ENCODE measurements at places on chromosomes 3 and 15.

DNA sequence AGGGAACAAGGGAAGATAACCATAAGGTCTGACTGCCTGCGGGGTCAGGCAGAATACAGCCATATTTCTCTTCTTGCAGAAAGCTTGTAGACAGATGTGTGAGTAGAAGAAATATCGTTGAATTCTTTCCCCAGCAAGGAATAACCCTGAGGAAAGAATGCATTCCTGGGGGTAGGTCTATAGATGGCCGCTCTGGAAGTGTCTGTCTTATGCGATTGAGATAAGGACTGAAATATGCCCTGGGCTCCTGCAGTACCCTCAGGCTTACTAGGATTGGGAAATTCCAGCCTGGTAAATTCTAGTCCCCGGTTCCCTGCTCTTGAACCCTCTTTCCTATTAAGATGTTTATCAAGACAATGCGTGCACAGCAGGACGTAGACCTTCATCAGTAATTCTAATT is 15.8 kb upstream of the SST start:
- no peak for DNase-seq

GRCh38 chr15:100777821-100778220 is 101.8 kb upstream of the ALDH1A3 start:
- DNase-seq = no peak

GRCh38 chr15:48427960-48428547 is 96.8 kb downstream of the DUT start:
- DNase-seq = no peak

DNA sequence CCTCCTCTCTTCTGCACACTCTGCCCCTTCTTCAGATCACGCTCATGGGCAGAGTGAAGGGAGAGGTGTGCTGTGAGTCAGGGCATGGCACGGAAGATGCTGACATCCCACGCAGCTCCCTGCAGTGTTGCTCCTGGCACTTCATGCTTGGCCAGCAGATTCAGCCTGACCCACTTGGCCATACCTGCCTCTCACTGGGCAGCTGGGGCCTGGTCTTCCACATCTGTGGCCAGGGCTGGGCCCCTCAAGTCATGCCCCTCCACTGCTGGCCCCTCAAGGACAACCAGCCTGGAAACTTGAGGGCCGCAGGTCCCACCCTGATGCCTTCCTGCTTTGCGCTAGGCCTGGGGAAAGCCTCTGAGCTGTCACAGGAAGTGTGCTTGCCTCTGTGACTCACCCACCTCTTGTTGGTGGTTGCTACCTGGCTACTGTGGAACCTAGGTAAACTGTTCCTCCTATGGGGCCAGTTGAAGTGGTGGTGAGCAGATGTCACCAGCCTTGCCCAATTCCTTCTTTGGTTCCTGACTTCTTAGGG is 48.7 kb downstream of the BSN start:
- DNase-seq = peak; percentile 27

DNA sequence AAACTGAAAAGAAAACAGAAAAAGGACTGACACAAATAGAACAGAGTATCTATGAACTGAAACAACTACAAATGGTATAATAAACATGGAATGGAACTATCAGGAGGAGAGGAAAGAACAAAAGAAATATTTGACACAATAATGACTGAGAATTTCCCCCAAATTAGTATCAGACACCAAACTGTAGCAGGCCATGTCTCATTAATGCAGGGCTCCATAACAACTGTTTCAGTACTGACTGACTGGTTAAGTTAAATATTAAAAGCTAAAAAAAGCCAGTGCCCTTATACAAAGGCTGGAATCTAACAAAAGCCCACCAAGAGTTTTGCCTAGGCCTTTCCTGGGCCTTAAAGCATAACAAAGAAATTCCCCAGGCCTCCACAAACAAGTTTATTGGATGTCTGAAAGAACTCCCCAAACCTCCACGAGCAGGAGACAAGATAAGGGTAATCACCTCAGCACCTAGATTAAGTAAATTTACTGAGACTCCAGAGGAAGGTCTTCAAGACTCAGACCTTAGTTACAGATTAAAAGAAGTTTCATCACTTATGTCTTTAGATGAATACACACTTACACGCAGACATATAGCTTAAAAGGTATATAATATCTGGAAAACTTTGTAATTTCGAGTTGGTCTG is 45.7 kb downstream of the KPNA1 start:
- DNase-seq = no peak

DNA sequence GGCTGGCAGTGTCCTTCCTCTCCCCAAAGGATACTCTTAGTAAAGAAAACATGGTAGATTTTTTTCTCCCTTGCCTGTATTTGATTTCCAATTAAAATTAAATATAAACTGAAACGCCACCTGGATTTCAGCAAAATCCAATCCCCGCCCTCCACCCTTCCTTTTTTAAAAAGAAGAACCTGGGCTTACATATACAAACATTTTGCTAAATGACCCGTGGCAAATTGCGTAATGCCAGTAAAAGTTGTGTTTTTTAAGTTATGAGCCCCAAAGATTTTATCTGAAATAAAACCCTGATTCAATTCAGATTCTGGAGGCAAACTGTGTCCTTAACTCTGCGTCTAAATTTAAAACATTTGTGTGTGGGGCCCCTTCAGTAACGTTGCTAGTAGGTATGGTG is 403.0 kb downstream of the FOXP1 start:
- no peak for DNase-seq

DNA sequence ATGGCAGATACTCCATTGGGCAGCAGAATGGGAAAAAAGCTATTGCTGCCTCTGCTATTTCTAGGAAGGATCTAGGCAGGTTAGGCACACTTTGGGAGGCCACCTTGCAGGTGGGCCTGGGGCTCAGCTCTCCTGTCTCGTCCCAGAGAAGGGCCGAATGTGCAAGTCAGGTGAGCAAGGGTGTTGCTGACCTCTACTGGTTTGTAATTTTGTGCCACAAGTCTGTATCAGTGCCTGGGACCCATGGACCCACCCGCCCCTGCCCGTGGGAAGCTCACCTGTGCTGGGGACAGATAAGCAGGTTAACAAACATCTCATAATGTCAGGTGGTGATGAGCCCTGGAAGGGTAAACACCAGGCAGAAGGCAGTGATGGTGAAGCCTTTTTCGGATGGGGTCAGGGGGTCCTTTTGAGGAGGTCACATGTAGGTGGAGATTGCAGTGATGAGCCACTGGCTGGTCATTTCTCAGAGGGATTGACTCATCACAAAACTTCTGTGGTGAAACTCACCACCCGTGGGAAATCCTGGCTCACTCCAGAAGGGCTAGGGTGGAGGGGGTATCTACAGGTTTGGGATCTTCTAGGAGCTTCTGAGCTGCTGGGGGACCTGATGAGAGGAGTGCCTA is 161.3 kb downstream of the KLF13 start:
- no peak for DNase-seq

DNA sequence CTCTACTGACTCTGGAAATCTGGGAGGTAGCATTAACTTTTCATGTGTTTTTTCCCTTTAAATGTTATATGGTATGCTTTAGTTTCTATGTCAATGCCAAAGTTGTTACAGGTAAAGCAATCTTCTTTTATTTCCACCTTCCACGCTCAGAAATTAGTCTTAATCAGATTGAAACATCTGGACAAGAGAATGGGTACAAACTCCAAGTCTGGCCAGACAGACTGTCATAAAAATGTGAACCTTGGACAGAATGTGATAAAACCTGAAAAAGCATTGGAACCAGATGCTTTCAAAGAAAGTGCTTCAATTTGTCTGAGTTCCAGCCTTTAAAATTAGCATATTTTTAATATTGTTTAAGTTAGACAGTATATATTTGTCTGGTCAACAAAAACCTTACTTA is 110.7 kb upstream of the P2RY1 start:
- no peak for DNase-seq

Data from activated T-helper 9 cell treated with anti-CD3 and anti-CD28 coated beads, Interleukin-2, amount 50 U/mL, for 16 hours (primary cell).